ENCODE measurements at places on chromosomes 7 and 10.

- no peak for DNase-seq
Measured at GRCh38 chr7:138164804-138165203, 88.5 kb downstream of the AKR1D1 start.

DNA sequence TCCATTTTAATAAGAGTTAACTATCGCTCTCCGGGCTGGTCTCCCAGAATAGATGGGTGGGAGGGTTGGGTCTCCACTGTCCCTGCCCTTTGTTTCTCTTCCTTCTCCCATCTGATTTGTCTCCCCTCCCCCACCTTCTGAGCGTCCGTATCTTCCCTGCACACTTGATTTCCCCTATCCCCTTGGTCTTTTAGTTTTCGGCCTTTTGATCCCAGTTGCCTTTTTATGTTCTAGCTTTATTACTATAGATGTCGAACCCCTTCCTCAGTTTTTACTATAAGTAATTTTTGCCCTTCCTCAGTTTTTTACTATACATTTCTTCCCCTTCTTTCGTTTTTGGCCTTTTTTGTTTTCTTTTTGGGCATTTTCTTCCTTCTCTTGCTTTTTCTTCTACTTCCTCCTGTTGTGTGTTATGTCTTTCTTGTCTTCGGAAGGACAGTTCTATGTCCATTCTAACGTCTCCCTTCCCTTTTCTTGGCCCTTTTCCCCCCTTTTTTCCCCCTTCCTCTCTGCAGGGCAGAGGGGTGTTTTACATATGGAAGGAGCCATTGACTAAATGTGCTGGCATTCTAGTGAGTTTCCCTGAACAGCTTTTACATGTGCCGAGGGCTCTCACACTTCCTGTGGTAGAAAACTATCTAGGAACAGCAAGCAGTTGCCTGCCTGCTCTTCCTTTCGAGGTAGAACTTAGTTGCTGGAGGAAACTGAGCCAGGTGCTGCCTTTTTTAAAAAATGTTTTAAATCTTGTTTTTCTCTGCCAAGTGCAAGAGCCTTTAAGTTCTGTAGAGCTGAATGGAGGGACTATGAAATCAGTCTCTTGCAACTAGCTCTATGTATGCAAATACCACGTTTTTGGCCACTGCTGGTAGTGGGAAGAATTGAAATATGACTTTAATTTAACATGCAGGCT is 2.8 kb downstream of the TET1 start:
- peak; percentile 60 for DNase-seq

DNA sequence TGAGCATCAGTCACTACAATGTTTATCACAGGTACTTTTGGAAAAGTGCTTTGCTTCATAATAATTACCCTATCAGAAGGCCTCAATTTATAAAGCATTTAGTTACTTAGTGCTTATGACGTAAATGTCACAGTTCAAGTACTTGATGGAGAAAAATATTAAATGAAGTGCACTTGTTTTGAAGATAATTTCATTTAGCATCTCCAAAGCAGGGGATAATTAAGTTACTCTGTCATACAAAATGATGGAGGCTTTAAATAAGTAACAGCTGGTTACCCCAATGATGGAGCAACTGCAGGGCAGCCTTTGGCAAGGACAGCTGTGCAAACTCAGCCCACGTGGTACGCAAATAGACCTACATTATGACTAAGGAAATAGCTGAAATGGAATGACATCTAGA is 768.8 kb downstream of the GRM8 start:
- peak; percentile 2 for DNase-seq

- DNase-seq, result no peak
Measured at GRCh38 chr7:41130561-41131236, 572.2 kb downstream of the INHBA start.

DNA sequence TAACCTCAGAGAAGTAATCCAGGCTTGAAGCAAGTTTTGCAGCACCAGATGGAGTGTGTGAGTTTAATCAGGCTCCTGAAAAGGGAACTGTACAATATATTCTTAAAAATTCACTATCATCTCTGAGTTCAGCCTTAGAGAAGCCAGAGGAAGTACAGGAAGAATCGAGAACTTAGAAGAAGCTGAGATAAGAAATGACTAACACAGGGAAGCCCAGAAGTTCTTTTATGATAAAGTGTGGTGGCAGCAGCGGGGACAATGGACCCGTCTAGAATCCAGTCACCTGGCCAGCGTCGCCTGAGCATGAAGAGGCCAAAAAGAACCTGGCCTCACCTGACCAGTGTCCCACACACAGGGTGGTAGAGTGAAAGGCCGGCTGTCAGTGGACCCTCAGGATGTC is 161.0 kb downstream of the USP6NL start:
- DNase-seq, result no peak

GRCh38 chr10:70476249-70477035 is 2.1 kb upstream of the PALD1 start:
- no peak for DNase-seq

DNA sequence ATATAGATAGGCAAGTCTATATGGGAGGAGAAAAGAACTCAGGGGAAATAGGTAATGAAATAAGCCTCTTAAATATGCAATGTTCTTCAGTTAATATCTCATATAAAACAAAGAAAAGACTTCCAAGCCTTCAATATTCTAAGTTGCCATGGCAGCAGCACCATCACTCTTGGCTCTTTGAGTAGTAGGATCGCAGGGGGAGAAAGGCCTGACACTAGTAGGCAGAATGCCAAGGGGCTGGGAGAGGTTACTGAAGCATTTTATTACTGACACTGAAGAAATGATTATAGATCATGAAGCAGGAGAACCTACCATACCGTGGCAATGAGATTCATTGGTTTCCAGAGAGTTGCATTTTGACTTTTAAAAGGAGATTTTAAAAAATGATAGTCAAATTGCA is 193.9 kb downstream of the NXPH1 start:
- no peak for DNase-seq

- no peak for DNase-seq
Measured at GRCh38 chr7:123770378-123770777, 21.6 kb upstream of the WASL start.

- DNase-seq, result no peak
Measured at GRCh38 chr10:12269056-12269455, 73.1 kb downstream of the CDC123 start.

DNA sequence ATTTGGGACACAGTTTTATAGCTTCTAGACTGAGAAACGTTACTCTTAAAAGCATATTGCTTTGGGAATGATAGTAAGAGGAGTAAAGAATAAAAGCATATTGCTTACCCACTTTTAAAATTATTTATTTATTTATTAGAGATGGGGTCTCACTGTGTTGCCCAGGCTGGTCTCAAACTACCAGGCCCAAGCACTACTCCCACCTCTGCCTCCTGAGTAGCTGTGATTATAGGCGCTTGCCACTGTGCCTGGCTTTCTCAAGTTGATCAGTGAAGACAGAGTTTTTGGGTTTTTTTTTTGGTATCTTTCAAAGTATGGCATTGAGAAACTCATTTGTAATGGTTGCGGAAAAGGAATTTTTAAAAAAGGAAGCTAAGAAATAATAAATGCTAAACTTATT is 68.0 kb downstream of the AHCYL2 start:
- no peak for DNase-seq

DNA sequence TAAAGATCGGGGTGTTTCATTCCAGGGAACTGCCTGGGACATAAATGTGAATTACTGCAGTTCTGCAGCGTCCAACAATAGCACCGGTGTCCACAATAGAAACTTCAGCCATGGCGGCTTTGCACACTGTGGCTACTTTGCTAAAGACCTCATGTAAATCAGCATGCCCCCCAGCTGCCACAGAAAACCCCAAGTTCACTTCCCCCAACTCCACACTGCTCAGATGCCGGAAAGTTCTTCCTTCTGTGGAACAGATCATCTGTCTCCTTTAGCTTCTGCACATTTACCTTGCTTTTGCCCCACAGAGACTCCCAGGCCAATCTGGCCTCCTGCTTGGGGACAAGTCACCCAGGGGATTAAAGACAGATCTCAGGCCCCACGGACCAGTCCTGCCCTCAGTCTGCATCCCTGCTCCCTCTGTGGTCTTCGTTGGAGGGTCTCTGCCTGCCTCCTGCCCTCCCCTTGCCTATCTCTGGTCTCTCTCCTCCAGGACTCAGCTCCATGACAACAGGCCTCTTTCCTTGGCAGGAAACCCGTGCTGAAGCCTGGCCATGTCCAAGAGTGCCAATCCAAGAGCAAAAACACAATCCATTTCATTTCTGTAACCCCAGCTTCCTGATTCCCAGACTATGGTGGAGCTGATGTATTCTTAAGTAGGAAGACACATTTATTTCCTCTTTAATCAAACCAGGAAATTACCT is 403.2 kb downstream of the RPS24 start:
- no peak for DNase-seq

- DNase-seq, result no peak
Measured at GRCh38 chr10:28242555-28243204, 60.2 kb downstream of the MPP7 start.

GRCh38 chr7:91289633-91290254 is 25.5 kb downstream of the FZD1 start:
- DNase-seq, result no peak

DNA sequence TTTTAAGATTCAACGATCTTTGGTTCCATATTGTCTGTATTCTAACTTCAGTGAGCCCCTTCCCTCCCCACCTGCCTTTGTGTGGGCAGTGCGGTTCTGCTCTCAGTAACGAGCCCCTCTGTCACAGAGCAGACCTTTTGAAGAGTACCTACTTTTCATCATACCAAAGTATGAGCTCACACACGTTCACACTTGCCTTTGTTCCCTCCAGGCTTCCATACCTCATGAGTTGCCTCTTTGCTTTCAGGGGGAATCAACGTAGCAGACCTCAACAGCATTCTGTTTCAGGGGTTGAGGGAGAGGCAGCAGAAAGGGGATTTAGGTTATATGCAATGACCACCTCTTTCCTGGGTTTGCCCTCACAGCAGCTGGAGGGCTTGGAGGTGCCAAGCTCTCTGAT is 211.4 kb upstream of the MDFIC start:
- no peak for DNase-seq

- DNase-seq, result no peak
Measured at GRCh38 chr10:64191286-64191685, 670.1 kb downstream of the REEP3 start.

DNA sequence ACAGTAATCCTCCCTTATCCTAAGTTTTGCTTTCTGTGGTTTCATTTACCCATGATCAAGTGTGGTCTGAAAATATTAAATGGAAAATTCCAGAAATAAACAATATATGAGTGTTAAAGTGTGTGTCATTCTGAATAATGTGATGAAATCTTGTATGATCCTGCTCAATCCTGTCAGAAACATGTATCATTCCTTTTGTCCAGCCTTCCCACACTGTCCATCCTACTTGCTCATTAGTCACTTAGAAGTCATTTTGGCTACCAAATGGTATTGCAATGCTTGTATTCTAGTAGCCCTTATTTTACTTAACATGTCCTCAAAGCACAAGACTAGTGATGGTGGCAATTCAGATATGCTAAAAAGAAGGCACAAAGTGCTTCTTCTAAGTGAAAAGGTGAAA is 1211.2 kb upstream of the SORCS1 start:
- DNase-seq, result peak; percentile 66

DNA sequence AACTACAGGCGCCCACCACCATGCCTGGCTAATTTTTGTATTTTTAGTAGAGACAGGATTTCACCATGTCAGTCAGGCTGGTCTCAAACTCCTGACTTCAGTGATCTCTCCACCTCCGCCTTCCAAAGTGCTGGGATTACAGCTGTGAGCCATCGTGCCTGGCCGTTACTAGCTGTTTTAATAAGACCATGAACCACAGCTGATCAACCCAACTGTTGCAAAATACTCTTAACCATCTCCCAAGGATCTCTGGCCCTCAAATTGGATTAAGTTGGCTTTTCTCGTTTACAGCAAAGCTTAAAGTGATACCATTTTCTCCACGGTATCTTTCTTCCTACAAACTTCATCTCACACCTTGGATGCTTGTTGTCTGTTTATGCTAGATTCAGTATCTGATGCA is 18.3 kb downstream of the ZFAND2A start:
- DNase-seq, result no peak
